ENCODE measurements at places on chromosomes 4 and X.

DNA sequence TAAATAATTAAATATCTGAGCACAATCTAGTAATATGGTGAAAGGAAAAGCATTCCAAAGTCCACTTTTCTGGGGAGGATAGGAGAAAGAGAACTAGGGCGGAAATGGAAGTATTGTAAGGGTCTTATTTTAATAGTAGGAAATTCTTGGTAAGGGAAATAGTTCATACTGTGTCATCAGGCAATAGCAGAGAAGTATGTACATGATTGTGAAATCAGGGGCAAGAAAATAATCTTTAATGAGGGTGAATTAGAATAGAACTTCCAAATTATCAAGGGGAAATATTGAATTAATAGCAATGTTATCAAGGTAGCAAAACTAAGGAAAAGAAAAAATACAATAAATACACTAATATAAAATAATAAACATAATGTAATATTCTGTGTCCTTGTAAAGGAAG is 14.8 kb downstream of the GIMD1 start:
- no peak for DNase-seq

DNA sequence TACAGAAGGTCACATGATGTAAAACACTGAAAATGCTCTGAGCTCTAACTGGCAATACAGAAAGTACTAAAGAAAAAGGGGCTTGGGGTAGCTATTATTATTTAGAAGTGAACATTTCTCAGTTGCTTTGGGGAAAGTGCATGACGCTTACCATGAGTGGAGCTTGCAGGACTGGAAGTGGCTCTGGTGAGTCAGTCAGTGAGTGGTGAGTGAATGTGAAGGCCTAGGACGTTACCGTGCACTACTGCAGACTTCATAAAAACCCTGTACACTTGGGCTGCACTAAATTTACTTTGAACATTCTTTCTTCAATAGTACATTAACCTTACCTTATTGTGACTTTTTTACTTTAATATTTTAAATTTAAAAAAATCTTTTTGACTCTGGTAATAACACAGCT is 89.3 kb upstream of the ENPP6 start:
- DNase-seq = peak; percentile 2

- no peak for DNase-seq
Measured at GRCh38 chrX:109878236-109878635, 124.7 kb upstream of the TMEM164 start.

- no peak for DNase-seq
Measured at GRCh38 chrX:153853180-153853901, 23.0 kb upstream of the PDZD4 start.

DNA sequence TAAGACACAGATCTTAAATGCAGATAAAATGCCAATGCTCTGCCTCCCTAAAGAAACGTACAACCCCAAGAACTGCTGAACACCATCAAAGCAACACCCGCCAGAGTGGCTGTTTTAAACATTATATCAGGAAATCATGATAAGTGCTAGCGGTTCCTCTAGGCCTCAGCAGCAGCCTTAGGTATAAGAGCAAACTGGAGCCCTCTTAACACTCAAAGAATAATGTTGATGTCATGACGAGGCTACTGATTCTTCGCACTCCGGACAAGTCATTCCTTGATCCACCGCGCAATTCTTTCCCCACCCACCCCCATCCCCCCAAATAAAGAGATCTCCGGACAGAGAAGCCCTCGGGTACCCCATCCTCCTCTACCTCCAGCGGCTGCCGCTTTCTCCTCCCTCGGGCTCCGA is 507 bp downstream of the LIN54 start:
- DNase-seq = no peak
